ENCODE measurements at places on chromosomes 1 and 21.

DNA sequence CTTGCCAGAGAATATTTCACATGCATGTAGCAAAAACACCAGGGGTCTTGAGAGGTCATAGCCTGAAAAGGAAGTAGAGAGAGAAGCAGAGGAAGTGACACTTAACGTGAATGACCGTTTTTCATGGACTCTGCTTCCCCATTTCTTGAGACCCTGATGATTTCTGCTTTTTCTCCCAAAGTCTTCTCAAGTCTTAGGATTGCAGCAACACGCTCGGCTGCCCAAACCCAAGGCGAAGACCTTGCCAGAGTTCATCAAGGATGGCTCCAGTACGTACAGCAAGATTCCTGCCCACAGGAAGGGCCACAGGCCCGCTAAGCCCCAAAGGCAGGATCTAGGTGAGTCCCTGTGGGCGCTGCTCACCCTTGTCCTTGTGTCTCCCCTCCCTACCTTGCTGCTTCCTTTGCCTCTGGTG lies 12.8 kb downstream of the THEMIS2 start:
- DNase-seq: no peak

DNA sequence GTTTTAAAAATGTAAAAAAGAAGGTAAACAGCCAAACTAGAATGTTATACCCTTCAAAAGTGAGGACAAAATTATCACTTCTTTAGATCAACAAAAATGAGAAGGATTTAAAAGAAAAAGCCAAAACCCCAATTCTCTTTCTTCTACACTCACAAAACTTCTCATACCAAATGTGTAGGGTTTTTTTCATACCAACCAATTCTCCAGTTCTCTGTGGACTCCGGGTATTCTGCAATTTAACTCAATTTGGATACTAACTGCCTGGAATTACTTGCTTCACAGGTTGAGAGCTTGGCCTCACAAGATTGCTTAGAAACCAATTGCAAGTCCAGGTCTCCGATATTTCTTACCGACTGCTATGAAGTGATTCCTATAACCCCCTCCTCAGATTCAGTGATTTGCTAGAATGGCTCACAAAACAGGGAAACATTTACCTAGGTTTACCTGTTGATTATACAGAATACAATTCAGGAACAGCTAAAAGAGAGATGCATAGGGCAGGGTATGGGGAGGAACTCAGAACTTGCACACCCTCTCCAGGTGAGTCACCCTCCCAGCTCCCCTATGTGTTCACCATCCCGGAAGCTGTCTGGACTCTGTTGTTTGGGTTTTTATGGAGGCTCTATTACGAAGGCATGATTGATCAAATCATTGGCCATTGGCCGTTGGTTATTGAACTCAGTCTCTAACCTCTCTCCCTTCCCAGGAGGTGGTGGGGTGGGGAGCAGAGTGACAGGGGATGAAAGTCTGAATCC lies 67.1 kb downstream of the CAMTA1 start:
- no peak for DNase-seq

DNA sequence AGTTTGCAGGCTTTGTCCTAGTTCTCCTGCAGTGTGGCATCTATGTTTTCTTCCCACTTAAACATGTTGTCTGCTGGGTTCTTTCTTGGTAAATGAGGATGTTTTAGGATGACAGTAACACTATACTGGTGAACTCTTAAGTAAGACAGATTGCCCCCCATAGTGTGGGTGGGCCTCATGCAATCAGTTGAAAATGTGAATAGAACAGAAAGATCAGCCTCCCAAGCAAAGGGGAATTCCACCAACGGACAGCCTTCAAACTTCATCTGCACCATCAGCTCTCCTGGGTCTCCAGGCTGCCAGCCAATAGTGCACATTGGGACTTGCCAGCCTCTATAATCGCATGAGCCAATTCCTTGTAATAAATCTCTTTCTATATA lies 10.7 kb upstream of the TARBP1 start:
- DNase-seq: no peak

DNA sequence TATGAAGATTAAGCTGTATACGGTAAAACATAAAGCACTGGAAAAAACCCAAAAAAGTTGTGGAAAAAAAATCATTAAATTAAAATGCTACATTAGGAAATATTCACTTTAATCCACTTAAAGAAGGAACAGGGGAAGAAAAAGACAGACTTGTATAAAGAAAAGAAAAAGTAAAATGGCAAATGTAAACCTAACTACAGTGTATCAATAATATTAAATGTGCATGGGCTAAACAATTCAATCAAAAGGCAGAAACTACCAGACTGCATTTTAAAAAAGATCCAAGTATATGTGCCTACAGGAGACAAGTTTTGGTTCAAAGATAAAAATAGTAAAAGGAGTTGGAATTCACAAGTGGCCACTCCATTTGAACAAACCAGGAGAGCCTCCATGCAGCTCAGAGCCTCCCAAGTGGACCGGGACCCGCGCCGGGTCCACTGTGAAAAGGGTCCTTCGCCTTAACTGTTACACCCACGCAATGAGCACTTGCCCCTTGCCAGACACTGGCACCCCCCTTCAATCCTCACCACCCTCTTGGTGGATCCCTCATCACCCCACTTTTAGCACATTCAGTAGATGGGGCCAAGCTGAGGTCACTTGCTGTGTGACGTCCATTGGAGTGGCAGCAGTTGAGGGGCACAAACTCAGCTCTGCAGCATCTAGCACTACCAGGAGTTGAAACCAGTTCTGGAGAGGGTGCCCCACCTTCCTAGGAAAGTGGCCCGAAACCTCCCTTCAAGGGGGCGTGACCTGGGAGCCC lies 898 bp downstream of the C1orf174 start:
- DNase-seq: no peak

GRCh38 chr1:227885648-227886502 lies 61.9 kb downstream of the WNT9A start:
- DNase-seq: peak; percentile 27

GRCh38 chr1:205665201-205666045 lies 14.9 kb downstream of the SLC45A3 start:
- DNase-seq: no peak

DNA sequence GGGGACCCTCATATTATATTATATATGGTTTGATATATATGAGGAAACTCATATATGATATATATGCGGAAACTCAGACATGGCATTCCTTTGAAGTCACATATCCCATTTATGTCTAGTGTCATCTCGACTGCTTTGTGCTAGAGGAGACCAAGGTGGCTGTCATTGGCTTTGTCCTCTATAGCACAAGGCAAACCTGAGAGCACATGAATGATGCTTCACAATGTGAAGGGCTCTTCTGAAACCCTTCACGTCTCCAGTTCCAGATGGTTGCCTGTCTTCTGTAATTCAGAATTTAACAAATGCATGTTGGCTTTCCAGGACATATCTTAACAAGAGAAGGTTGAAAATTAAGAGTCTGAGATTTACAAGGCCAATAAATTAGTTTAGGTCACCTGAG lies 303.6 kb downstream of the BARHL2 start:
- DNase-seq: no peak

DNA sequence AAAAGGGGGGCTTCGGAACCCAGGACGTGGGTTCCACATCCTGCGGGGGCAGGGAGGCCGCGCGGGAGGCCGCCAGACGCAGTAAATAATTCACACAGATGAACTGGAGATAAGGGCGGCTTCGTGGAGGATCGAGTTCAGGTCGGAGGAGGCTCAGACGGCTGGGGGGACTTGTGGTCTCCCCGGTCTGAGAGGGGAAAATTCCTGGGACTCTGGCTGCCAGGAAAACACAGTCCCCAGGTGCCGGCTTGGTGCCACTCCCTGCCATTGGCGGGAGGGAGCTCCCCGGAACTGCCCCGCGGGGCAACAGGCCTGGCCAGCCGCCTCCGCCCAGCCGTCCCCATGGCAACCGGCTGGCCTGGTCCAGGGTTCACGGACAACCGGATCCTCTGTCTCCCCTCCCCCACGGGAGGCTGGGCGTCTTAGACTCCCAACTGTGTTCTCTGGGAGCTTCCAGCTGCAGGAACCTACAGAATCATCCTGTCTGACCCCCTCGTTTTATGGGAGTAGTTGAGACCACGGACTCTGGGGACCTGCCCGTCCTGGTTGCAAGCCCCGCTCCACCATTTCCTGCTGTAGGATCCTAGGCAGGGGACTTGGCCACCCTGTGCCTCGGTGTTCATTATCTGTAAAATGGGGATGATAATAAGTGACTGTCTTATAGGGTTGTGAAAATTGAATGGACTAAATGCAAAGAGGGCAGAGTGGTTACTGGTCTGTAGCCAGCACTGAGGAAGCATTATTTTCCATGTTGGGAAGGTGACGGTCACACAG lies 9.6 kb downstream of the CAMK2N1 start:
- no peak for DNase-seq

DNA sequence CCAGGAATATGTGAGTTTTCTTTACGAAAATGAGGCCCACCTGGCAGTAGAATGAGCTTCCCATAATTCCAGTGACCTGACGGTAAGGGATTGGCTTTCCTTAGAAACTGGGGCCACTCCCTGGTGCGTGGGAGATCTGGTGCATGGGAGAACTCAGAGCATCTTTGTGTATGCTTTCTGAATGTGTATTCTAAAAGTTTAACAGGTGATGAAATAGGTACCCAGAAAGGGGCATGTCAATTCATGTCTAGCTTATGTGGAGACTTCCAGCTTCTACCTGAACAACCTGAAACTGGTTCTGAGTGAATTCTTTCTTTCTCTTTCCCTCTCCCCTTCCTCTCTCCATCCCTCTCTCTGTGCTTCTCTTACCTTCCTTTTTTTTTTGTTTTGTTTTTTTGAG lies 15.2 kb upstream of the FCRLA start:
- DNase-seq: no peak

DNA sequence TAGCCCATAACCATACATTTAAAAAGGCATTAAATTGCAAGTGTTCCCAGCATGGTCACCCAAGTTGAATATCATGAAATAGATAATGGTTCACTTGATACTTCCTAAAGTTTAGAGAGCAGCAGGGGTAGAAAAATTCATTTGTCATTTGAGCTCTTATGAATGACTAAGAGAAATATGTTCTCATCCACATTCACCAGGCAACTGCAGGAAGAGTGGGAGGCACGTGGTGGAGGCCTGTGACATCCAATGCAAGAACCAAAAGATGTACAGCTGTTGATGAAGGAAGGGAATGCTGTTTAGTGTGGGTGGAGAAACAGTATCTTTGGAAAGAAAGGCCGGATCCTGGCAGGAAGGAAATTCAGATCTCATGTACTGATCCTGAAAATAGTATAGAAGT lies 473.1 kb downstream of the ADGRL2 start:
- no peak for DNase-seq

DNA sequence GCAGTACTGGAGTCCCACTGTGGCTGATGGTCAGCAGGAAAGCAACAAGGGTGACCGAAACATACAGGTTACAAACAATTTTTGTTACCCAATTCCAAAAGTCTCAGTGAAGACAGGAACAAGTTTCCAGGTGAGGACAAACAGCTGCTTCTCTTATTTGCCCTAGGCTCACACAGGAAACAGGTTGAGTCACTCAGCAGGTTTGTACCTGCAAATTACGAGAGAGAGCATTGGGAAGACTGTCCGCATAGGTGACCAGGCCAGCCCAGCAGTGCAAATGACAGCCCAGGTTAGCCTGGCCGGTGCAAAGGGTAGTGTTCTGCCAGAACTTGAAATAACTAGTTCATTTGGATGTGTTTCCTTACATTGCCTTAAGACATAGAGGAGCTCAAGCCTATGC lies 40.0 kb upstream of the DSCAM start:
- DNase-seq: no peak

- DNase-seq: no peak
Measured at GRCh38 chr1:56084246-56084645, 495.1 kb downstream of the PLPP3 start.

GRCh38 chr21:38773099-38774061 lies 32.3 kb upstream of the ETS2 start:
- DNase-seq: no peak

DNA sequence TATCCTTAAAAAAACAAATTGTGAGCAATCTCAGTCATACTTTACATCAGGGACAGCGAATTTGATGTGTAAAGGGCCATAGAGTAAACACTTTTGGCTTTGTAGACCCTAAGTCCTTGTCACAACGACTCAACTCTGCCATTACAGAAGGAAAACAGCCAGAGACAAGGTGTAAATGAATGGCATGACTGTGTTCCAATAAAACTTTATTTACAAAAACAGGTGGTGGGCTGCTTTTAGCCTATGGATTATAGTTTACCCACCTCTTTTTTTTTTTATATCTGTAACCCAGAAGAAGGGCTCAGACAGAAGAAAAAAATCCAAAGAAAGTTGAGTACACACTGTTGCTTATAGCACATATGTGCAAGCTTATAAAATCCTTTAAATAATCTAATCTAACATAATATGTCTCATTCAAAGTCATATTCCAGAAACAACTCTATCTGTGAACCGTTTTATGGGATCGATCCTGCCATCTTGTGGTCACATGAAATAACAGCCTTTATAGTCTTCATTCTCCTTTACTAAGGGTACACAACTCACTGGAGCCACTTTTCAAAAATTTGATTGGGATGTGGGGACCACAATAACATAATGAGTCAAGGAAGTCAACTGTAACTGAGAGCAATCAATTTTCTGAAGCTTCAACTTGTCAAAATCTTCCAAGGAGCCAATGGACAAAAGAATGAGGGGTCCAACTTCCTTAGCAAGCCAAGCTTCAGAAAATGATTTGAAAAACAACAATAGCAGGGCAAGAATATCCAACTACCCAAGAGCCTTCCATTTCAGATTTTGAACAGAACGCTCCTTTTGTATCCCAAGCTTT lies 142.2 kb upstream of the KRTAP19-8 start:
- peak; percentile 62 for DNase-seq

DNA sequence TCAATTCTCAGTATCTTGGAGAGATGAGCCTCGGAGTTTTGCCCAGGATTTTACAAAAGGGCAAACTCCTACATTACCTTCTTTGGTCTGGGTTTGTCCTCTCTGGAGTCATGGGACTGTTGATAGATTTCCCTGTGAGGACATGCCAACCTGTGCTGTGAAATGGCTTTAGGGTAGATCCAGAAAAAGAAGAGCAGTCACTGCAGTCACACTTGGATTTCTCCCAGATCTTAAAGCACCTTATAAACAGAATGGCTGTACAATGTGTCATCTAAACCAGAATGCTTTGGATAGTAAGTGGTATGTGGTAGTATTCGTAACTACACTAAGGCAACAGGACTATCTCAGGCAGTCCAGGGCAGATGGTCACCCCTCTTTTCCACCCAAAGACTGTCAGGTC lies 1.9 kb upstream of the CSRP1 start:
- no peak for DNase-seq

DNA sequence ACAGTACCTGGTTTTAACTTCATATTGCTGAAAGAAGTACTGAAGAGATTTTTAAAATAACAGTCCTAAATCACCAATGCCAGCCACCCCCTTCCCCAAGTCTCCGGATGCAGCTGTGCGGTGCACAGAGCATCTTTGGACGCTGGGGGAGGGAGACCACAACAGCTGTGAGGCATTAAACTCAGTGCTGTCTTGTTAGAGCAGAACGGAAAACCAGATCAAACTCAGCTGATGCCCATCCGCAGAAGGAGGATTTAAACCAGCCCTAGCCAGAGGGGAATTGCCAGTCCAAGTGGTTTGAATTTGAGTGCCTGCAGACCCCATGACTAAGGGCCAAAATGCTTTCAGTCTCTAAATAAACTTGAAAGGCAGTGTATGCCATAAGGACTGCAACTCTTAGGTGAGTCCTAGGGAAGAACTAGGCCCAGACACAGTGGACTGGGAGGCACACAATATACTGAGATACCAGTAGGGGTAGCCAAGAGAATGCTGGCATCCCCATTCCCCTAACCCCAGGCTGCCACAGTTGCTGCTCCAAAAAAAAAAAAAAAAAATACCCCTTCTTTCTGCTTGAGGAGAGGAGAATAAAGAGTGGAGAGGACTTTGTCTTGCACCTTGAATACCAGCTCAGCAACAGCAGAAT lies 576.2 kb downstream of the NEGR1 start:
- no peak for DNase-seq

GRCh38 chr1:38466487-38466886 lies 393.1 kb downstream of the RRAGC start:
- DNase-seq: no peak
